ENCODE measurements at places on chromosomes 3 and 15.

GRCh38 chr3:196202516-196202970 lies 8.7 kb downstream of the ZDHHC19 start:
- DNase-seq, result no peak

DNA sequence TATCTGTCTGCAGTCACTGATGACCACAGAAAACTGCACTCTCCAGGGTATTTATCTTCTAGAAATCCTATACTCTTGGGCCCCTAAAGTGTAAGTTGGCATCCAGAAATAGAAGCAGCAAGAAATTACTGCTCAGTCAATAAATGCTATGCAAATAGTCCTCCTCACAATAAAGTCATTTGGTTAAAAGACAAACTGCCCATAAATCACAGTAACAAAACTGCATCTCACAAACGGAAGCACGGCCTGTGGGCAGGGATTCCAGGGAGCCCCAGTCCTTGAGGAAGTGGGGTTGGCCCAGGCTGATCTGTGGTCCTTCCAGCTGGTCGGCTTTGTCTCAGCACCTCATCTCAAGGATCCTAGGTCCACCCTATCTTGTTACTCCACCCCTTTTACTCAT lies 29.7 kb upstream of the SPATA12 start:
- DNase-seq, result no peak

DNA sequence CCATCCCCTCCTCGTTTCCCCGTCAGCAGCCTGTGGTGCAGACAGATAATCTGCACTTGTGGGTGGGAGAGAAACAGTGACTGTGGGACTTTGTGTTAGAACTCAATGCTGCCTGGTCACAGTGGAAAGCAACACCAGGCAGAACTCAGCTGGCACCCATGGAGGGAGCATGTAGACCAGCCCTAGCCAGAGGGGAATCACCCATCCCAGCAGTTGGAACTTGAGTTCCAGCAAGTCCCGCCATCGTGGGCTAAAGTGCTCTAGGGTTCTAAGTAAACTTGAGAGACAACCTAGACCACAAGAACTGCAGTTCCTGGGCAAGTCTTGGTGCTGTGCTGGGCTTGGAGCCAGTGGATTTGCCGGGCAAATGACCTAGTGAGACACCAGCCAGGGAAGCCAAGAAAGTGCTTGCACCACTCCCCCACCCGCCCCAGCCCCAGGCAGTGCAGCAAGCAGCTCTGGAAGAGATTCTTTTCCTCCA lies 24.4 kb downstream of the ISG20 start:
- no peak for DNase-seq

GRCh38 chr15:88504445-88504844 lies 36.9 kb downstream of the MRPS11 start:
- DNase-seq, result no peak

DNA sequence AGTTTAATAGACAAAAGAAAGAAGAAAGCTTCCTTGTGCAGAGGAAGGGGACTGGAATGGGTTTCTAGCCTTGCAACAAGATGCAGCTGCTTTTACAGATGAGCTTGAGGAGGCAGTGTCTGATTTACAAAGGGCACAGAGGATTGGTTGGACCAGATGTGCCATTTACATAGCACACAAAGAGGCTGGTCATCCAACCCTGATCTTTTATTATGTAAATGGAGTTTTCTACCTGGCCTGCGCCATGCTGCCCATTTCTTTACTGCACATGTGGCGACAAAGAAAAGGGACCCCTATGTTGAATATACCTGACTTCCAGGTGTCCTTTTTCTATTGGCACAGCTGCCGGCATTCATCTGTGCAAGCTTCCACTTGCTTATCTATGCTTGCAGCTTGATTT lies 409.4 kb upstream of the FRG2C start:
- no peak for DNase-seq

DNA sequence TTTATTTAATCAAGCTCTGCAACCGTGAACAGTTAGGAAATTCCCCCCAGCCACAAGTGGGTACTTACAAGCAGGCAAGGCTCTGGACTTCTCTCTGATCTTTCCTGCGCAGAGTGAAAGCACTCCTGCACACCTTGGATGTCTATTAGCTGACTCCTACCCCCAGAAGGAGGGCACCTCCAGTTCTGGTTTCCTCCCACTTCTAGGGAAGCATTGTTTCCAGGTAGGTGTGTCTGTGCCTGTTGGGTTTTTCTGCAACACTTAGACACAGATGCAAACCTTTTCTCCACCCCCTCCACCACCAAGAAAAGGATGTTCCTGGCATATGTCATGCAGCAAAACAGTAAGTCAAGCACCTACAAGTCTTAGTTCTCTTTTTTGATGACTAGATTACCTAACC lies at the start of gene ZBED2:
TSS of gene ZBED2 (minus strand) at position 115 of the 400 bp plus-strand sequence. CDS start 1,145 bp downstream, outside the sequence.
- no peak for DNase-seq
